ENCODE measurements at places on chromosomes 1 and 21.

GRCh38 chr1:29856340-29857114, 620.2 kb downstream of the PTPRU start:
- DNase-seq: no peak

GRCh38 chr1:38433084-38433722, 386.6 kb upstream of the POU3F1 start:
- DNase-seq: no peak

- no peak for DNase-seq
Observed at GRCh38 chr1:219990782-219991510, 55.4 kb downstream of the EPRS1 start.

- no peak for DNase-seq
Observed at GRCh38 chr1:219733511-219734174, 120.7 kb upstream of the ZC3H11B start.

DNA sequence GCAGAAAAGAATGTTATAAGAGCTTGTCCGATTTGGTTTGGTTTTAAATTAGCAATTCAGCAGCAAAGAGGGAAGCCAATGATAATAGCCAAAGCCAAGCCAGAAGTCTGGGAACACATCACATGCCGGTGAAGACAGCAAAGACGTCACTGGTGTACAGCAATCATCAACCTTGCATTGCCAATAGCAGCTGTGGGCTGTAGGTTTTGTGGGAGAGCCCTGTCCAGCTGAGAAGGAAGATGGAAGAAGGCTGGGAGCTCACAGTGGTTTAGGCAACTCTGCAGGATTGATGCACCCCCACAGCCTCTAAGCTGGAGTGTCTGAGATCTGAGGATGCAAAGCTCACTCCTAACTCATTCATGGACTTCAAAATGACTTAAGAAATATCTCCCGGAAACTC, 338.7 kb downstream of the SIPA1L2 start:
- DNase-seq: no peak

DNA sequence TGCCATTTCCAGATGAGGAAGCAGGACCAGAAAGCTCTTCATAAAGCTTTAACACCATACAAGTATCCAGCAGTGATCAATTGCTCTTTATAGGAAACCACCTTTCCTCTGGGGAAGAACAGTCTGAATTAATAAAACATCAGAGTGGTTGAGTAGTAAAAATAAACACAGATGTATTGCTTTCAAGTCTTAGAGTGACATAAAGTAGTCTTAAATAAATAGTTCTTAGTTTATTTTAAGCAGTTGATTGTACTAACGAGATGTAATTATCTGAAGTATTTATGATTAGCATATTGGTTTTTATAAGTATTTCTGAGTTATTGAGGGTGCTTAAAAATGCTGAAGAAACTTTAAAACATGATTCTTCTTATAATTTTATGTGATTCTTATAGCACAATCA, 67.0 kb downstream of the PRKAA2 start:
- DNase-seq: no peak

DNA sequence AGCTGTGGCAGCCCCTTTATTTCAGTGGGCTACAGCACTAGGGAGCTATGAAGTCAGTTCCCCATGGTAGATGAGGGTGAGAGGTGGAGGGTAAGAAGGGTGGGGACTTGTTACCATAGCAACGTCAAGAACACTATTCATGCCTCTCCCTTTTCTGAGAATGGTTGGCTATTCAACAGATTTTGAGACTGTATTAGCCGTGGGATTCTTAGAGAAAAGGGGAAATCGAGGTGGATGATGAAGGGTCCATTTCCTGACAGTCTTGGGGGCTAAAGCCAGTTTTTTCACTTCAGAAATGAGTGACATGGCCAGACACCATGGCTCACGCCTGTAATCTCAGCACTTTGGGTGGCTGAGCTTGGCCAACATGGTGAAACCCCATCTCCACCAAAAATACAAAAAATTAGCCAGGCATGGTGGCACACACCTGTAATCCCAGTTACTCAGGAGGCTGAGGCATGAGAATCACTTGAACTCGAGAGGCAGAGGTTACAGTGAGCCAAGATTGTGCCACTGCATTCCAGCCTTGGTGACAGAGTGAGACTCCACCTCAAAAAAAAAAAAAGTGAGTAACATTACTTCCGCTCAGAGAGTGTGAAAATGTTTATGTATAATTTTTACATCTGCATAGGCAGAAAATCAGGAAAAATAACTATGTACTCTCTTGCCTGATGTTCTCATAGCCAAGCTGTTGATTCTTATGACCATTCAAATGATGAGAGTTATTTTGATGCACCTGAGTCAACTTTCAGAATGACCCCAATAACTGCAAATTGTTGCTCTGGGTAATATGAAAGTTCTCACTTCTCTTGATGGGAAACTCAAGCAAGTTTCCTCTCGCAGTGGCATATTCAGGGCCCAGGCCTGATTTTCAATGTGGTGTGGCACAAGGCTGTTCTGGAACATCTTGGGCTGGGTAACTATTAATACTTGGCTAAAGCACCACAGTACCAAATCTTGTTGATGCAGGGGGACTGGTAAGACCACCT, 23.2 kb upstream of the RGSL1 start:
- no peak for DNase-seq

- no peak for DNase-seq
Observed at GRCh38 chr1:221993444-221993948, 251.6 kb upstream of the DUSP10 start.

- no peak for DNase-seq
Observed at GRCh38 chr21:17783481-17784179, 35.5 kb downstream of the C21orf91 start.

GRCh38 chr1:212367474-212368072, 47.1 kb downstream of the PACC1 start:
- no peak for DNase-seq

DNA sequence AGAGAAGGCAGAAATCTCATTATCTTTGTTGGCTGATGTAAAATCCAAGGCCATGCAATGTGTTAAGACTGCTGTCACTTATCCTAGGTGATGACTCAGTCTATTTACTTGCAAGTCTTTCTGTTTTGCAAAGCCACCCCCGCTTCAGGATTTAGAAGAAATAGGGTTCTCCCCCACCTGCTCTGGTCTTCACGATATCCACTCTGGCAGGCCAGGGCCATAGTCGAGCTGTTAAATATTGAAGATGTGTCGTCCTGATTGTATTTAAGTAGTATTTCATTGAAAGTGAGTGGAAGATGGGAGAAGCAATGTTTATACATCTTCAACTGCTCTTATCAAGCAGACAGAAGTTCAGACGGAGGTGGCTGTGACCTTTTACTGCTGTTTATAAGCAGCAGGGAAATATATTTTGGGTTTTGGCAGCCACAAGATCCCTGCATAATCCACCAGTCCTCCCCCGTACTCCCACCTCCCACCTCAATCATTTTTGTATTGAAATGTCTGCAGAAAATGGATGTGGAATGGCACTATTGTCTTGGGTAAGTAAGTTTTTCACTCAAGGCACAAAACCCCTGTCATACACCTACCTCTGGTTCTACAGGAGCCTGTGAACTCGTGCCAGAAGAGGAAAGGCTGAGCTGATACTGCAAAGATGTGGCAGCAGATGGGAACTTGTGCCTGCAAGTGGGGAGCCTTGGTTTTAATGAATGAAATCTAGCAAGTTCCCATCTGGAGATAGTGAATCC, 117.4 kb downstream of the MRPS6 start:
- no peak for DNase-seq

DNA sequence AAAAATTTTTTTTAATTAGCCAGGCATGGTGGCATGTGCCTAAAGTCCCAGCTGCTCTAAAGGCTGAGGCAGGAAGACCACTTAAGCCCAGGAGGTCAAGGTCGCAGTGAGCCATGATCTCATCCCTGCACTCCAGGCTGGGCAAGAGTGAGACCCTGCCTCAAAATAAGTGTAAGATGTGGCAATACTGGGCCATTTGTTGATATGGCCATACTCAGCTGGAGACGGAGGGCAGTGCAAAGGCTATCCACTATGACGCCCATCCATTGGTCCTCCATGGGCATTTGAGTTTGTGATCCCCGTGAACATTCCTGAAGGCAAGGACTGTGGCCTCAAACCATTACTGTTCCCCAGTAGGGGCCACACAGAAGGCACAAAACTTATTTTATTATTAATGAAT, 1.5 kb downstream of the CASP9 start:
- DNase-seq: no peak

- no peak for DNase-seq
Observed at GRCh38 chr1:219505886-219506285, 107.0 kb downstream of the ZC3H11B start.

DNA sequence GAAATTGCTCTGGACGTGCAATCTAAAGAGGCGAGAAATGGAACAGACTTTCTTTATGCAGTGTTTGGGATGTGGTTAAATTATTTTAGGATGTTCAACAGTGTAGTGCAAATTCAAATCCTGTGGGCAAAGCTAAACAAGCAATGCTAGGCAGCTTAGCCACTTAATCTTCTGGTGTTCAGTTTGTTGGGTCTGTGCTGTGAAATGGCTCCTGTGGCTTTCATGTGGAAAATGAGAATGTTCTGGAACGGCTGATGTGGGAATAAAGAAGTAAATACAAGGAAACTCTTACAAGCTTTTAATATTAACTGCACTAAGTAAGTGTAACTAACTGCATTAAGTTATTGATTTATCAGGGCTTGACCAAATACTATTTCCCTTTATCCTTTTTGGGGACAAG, 766.6 kb downstream of the ADGRL2 start:
- DNase-seq: no peak
